DMS153 (cell line): ENCODE measurements at places on chromosomes 7 and 10.

- DNase-seq = no peak
Observed at GRCh38 chr10:84599254-84599653, 270.9 kb downstream of the CCSER2 start.

DNA sequence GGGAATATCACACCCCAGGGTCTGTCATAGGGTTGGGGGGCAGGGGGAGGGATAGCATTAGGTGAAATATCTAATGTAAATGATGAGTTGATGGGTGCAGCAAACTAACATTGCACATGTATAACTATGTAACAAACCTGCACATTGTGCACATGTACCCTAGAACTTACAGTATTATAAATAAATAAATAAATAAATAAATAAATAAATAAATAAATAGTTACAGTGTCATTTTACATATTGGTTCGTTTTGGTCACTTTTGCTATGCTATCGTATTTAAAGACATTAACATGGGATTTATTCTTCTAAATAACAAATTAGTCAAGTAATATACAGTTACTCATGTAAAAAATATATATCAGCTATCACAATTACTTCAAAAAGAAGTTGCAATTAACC, 228.7 kb downstream of the HECW1 start:
- DNase-seq = no peak

DNA sequence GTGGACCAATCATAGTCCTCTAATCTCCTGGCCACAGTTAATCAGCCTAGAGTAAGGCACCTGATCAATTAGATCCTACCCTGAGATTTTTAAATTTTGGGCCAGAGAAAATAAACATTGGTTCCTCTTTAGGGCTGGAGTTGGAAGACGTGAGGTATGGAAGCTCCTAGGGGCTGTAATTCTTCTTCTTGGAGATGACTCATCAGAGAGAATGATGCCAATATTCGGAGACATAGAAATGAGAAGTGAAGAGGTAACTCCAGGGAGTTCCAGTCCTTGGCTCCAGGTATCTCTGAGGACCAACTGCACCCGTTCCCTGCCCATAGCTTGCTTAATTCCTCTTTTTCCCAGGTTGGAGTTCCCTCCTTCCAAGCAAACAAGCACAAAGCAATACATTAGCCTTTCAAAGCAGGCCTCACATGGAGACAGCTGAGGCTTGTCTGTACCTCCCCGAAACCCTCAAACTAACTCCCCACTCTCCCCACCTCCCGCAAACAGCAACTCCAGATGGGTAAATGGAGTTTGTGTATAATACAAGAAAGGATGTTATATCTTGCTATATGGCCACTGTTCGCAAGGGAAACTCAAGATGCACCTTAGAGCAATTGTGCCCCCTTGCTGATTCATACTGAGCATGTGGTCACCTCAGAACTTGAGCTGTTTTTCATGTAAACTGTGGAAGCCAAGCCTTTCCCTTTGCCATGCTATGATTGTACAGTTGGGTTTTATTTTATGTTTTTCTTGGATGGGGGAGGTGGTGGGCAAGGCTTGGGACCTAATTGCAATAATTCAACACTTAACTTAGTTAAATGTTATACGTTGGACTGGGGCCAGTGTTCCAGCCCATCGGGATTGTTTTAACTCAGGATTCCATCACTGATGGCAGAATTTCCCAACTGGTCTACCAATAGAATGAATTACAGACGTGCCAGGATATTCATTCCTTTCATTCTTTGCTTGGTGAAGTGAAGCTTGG, 29.3 kb downstream of the PIK3AP1 start:
- DNase-seq = no peak

DNA sequence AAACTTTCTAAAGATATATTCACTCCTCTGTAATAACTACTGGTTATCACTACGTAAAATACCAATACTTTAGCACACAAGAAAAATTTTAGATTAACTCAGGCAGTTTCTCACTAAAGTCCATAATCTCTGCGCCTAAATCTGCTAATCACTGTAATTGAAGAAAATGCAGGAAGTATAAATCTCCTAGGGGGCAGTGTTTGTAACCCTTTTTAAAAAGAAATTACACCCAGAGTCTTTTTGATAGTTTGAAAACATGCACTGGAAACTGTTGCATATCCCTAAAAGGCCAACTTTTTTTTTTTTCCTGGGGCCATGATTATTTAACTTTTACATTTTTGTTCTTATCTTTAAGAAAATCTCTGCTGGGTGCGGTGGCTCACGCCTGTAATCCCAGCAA, 209.6 kb downstream of the KIAA1217 start:
- DNase-seq = no peak

DNA sequence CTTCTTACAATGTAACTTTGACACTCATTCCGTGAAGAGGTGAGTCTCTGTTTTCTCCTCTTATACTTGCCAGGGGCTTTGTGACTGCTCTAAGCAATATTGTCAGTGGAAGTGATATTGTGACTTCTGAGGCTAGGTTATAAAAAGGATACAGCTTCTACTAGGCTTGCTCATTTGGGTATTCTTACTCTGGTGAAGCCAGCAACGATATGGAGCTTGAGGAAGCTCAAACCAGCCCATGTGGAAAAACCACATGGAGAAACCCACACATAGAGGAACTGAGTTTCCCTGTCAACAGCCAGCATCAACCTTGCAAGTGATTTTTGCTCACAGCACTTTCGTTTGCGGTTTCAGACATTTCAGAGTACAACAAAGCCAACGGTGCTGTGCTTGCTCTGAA, 149.6 kb upstream of the SEMA3E start:
- DNase-seq = no peak

- DNase-seq = no peak
Observed at GRCh38 chr7:54419209-54419608, 123.0 kb upstream of the VSTM2A start.

GRCh38 chr7:1219498-1219897, 13.2 kb upstream of the UNCX start:
- no peak for DNase-seq

DNA sequence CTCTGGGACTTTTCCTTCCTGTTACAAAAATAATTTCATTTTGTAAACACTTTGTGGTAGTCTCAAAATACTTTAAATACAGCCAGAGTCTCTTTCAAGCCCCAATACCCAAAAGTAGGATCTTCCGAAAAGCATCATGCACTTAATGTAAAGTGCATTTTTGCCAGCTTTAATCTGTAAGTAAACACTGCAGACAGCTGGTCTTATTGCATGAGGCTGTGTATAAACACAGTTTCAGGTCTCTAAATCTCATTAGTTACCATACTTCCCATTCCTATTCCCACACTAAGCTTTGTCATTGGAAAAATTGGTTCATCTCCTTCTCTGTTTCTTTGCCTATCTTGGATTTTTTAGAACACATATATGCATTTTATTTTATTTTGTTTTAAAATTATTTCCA, 87.6 kb upstream of the GNAI1 start:
- no peak for DNase-seq

DNA sequence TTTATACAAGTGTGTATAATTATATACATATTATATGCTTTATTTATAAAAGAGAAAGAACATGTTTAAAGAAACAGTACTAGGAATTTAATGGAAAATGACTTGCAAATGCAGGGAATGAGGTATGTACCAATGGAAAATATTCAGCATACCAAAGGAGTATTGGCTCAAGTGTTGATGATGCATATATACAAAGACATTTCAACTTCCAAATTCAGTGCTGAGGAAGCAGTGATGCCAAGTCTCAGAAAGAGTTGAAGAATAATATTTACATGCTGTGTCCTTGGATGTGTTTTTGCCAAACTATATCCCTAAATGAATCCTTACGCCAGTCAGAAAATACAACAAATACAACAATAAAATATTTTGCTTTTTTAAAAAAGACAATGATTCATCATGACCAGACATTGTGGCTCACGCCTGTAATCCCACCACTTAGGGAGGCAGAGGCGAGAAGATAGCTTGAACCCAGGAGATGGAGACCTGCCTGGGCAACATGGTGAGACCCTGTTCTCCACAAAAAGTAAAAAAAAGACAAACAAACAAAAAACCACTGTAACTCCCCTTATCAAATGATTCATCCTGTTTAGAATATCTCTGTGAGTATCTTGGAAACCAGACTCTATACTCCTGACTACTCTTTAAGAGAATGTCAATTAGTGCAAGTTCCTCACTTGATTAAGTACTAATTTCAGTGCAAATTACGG, 157.2 kb downstream of the CHRM2 start:
- no peak for DNase-seq

- DNase-seq = no peak
Observed at GRCh38 chr10:5142199-5142598, 42.8 kb downstream of the AKR1C8 start.

- no peak for DNase-seq
Observed at GRCh38 chr10:61835946-61836887, 65.3 kb upstream of the ARID5B start.

DNA sequence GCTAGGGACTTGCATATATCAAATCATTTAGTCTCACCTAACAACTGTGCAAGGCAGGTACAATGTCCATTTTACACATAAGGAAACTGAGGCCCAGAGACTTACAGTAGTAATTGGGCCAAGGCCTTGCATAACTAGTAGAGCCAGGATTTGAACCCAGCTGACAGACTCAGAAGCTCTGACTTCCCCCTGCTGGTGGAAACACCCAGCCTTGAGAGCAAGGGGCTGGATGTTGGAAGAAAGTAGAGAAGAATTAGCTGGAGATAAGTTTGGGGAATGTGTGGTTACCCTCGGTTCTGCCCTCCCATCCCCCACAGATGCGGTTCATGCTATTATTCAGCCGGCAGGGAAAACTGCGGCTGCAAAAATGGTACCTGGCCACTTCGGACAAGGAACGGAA, 2.0 kb downstream of the AP1S1 start:
- no peak for DNase-seq

DNA sequence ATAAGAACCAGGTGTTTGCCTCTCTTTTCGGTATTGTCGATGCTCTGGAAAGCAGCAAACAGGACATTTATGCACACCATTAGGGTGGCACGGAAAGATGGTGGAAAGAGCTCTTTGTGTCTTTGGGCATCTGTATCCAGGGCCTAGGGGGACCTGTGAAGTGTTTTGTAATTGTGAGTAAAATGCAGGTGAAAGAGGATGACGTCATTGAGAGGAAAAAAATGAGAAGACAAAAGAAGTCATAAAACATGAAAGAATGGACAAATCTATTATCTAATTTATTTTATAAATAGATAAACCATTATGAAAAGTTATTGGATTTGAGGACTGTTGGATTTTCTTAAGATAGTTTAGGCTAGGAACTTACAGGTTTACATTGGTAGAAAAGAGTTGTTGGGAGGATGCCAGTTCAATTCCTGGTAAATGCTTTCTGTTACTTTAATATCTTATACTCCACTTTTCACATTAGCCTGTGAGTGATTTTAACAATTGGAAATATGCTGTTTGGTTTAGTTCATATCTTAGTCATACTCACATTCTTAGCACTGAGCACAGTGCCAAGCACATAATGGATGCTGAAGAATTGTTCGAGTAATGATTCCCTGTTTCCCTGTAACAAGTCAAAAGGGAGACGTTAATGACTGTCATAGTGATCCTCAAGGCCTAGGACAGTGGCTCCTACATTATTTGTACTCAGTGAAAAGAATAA, 62.6 kb downstream of the EXOC4 start:
- no peak for DNase-seq

GRCh38 chr7:105907129-105907846, 30.9 kb upstream of the ATXN7L1 start:
- no peak for DNase-seq

DNA sequence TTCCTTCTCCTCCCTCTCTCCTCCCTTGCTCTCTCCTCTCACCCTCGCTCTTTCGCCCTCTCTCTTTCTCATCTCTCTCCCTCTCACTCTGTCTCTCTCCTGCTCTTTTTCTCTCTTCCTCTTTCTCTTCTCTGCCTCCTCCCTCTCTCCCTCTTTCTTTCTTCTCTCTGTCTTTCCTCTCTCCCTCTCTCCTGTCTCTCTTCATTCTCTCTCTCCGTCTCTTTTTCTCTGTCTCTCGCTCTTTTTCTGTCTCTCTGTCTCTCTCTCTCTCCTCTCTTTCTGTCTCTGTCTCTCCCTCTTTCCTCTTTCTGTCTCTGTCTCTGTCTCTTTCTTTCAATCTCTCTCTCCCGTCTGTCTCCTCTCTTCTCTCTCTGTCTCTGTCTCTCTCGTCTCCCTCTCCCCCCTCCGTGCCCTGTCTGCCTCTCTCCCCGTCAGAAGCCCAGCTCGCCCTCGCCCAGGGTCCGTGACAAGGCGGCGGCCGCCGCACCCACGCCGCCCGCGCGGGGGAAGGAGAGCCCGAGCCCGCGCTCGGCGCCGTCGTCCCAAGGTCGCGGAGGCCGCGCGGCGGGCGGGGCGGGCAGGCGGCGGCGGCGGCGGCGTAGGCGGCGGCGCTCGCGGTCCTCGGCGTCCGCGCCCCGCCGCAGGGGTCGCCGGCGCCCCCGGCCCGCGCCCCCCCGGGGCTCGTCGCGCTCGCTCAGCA, 21.3 kb upstream of the HSPB1 start:
- DNase-seq = no peak

GRCh38 chr10:112546474-112546873, 99.5 kb downstream of the VTI1A start:
- DNase-seq = no peak

DNA sequence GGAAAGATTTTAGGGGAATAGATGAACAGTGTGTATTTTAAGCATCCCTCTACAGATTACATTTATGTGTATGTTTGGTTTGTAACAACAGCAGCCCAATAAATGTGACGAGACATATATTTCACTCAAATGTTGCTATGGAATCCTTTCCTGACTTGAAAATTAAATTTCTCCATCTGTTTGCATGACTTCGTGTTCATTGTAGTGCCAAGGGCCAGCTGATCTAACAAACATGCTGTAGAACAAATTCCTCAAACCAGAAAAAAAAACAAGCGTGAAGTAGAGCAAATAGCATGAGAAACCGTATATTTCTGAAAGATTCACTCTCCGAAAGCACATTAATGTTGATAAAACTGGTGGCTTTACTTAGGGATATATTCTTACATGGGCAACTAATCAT, 87.8 kb downstream of the NRCAM start:
- no peak for DNase-seq

DNA sequence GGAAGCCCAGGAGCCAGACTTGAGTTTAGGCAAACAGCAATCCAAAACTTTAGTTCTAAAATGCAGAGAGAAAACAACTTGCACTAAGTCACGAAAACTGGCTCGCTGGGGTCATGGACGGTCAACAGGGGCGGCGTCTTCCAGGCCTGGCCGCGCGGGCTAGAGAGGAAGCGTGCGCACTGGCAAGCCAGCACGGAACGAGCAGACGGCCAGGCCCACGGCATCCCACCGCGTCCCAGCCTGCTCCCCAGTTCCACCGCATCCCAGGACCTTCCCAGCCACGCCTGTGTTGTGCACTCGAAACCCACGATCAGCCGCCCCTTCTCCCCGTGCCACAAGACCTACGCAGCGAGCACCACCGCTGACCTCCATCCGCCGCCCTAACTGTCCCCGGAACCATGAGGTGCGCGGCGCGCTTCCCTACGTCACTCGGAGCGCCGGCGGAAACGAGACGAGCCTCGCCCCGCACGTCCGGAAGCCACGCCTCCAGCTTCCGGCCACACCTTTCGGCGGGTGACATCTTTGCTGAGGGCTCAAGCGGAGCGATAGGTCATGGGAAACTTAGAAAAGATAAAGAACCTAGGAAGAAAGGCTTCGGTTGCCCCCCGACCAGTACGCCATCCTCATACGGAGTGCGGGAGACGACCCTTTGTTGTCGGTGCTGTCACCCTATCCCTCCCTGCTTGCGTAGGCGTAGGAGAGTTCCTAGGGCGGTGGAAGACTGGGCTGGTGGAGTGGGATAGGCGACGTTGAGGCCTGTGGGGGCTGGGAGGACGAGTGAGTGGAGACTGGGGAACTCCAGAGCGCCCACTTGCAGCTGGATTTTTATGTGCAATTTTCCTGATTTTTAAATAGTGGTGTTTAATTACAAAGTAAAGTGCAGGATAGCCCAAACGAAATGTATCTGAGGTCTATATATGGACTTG, at the start of gene TBRG4:
TBRG4 (minus strand) TSS at position 400 of the 926 bp plus-strand sequence. CDS start 2,460 bp downstream, outside the sequence.
- DNase-seq = peak; percentile 93
